Mesothelial cell of epicardium (in vitro differentiated cells): ENCODE measurements at places on chromosomes 3 and 15.

DNA sequence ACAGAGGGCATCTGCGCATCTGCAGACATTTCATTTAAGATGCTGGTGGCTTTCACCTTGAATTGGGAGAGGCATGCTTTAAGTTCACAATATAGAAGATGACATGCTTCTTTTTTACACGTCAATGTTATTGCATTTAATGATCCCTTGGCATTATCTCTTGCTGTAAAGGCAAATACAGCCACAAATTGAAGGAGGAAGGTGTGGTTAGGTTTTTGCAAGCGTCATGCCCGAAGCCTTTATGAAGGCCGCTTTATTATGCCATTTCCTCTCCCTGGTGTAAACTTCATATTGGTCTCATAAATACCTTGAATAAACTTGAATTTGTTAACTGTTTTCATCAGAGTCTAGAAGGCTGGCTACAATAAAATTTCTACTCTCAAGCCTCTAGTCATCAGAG lies 212.7 kb downstream of the PDZRN3 start:
- DNase-seq: no peak

- no peak for DNase-seq
Measured at GRCh38 chr3:32835961-32836360, 18.2 kb downstream of the TRIM71 start.

DNA sequence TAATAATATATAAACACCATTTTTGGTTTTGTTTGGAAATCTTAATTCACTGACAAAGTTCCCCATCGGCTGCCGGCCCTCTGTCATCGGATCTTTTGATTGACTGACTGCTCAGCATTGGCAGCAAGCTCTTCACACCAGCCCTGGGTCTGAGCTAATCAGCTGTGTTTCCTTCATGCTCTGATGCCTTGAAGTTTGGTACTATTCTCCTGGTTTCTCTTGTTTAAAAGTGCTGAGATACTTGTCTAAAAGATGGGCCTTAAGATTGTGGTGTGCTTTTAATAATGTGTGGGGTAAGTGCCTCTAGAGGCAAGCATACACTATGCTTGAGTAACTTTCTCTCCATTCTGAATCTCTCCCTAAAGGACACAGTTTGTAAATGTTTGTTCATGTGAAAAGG lies 415.5 kb upstream of the TPRG1 start:
- no peak for DNase-seq

DNA sequence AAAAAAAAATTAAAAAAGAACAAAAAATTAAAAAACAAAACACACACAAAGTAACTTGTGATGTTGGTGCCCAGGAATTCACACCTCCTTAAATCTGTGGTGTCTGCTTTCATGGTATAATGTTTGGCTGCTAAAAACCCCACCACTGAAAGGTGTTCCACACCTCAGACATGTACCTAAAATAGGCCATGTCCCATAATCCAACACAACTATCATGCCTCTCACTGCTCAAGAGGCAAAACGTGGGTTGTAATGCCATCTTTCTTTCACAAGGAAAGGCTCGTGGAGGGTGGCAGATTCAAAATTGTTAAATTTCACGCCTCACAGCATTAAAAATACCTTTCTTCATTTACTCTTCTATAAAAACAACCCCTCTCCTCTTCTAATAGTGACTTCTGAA lies 29.5 kb downstream of the MKRN2 start:
- DNase-seq: no peak

DNA sequence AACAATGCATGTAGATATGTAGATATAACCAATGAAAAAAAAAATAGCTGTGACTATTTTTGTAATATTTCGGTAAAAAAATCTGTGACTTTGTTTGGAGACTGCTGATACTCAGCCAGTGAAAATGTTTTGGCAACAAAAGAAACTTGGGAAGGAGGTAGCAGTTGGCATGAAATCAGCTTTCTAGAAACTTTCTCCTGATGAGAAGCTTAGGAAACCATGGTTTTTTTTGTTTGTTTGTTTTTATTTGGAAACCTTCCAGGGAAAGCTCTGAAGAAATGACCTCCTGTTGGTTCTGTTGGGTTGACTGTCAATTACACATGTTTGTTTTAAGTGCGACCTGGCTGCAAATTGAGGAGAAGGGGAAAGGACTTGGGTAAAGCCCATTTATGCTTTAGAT lies 445.9 kb downstream of the UNC13C start:
- DNase-seq: no peak

GRCh38 chr3:43126536-43126935 lies 20.7 kb upstream of the POMGNT2 start:
- no peak for DNase-seq

DNA sequence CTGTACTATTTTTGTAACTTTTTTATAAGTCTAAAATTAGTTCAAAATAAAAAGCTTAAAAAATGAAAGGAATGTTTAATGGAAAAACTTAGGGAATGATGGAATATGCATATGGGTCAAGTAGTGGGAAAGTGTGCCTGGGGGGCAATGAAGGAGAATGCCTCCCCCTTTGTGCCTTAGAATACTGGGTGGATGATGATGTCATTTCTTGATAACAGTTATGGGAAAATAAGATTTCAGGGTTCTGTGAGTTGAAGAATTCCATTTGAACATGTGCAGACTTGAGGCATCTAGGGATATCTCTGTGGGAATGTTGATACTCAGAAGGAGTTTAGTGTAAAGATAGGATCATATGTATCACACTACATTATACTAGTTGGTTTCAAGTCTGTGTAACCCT lies 13.8 kb downstream of the WDR93 start:
- no peak for DNase-seq

DNA sequence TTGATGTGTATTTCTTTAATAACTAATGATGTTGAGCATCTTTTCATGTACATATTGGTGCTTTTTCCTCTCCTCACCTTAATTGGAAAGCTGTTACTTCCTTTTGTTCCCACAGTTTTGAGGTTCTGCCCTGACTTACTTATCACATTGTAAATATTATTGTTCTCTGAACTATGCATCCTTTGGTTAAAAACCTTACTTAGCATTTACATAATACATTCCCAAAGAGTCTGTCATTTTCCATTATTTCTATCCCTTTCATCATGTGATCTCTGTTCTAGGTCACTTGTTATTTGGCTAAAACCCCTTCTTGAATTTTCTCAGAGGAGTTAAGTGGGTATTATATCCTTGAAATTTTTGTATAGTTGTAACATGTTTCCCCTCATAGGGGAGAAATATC lies 33.0 kb downstream of the SLC12A6 start:
- no peak for DNase-seq

- DNase-seq: no peak
Measured at GRCh38 chr3:67610458-67610857, 44.0 kb downstream of the SUCLG2 start.

- no peak for DNase-seq
Measured at GRCh38 chr3:56173601-56174000, 294.7 kb downstream of the ERC2 start.

- DNase-seq: no peak
Measured at GRCh38 chr3:169144731-169145130, 518.8 kb downstream of the MECOM start.

DNA sequence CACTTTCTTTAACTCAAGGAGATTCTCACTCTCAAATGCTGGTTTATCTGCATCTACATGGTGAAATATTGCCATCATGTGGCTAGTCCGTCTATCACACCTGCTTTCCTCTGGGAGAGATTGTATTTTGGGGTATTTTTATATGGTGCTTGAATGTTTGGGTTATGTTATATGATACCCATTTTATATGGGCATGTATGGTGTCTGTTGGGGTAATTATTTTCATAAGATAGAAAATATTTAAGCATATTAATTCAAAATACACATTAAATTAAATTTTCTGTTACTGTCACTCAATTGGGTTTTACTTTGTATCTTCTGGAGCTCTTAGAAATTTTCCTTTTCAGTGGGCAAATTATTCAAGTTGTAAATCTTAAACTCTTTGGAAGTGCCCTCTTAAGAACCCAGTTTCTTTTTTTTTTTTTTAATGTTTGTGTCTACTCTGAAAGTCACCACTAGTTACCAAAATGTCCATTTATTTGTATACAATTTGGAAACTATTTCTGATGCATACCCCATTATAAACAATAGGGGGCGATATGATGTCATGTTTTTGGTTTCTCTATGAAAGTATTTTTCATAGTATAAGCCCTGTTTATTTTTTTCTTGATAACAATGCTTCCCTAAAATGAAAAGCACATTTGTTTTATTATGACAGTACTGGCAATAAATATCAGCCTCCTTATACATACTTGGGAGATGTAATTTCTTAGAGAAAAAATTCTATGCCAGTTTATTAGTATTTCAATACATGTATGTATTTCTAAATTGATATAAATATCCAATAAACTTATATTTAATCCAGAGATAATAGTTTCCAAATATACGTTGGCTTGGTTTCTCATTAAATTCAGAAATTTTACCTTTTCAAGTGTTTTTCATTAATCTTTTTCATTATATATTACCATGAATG lies 36.1 kb upstream of the PLSCR5 start:
- no peak for DNase-seq

DNA sequence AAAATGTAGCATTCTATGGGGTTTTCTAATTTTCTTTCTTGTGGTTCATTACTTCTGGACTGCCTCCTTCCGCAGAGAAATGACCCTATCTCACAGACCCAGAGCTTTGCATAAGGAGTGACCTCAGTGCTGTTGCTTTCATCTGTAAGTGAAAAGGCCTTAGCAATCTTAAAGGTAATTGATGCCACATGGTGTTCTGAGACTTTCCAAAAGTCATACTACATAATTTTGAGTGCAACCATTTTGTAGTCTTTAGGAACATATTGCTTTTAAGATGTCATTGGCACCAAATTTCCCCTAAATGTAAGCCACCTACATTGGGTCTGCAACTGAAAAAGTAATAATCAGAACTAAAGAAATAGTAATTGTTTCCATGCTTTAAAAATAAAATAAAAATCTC lies 9.2 kb upstream of the HHLA2 start:
- no peak for DNase-seq

DNA sequence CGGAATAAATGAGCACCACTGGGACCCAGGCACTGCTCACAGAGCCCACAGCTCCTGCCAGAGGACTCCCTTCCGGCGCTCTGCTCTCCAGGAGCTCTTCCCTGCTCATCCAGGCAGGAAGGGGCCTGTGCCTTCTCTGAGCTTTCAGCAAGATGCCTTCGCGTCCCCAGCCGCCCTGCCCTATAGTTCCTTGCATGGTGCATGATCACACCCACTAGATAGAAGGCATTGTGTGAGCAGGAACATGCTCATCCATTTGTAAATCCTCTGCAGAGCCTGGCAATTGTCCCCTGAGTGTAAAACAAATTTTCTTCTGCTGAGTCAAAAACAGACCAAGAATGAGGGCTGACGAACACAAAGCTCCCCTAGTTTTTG lies 181.6 kb downstream of the MEGF11 start:
- DNase-seq: no peak

DNA sequence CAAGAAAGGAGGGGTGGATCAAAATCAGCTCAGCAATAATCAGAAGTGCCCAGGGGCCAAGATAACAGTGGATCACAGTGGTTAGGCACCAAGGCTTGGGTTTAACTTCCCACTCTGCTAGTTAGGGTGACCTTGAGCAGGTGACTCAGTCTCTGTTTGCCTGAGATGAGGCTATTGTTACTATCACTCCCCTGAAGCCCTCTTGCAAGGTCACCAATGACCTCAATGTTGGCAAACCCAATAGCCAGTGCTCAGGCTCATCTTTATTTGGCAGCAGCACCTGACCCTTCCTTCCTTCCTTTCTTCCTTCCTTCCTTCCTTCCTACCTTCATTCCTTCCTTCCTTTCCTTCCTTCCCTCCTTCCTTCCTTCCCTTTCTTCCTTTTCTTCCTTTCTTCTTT lies 102.4 kb upstream of the HACD2 start:
- no peak for DNase-seq

DNA sequence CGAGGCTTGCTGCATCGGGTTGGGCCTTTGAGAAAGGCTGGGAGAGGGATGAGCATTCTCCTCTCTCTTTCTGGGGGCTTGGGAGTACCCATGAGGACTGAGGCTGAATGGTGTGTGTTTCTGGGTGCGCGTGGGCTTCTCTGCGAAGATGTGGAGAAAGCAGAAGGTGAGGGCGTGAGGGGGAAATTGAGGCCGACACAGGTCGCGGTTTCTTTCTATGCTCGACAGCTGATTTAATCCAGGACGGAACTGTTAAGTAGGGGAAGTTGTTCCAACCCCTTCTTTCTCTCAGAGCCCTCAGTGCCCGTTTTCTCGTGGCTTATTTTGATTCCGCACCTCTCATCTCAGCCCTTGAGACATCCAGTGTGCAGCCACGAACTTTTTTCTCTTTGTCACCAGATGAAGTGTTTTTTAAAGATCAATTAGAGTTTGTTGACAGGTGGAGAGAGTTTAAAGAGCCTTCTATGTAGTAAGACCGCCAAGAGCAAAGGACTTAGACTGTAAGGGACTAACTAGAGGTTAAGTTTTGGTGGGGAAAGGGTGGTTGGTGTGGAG lies 711 bp downstream of the STARD9 start:
- no peak for DNase-seq

GRCh38 chr3:126447456-126448106 lies 28.1 kb downstream of the ZXDC start:
- no peak for DNase-seq

DNA sequence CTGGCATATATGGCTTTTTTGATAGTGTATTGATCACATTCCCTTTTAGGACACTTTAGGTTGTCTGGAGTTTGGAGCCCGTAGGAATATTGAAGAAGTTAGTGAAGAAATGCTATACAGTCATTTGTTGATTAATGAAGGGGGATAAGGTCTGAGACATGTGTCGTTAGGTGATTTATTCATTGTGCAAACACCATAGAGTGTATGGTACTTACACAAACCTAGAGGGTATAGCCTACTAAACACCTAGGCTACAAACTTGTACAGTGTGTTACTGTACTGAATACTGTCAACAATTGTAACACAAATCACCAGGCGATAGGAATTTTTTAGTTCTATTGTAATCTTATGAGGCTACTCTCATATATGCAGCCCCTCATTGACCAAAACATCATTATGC lies 3.3 kb downstream of the TPM1 start:
- no peak for DNase-seq
